ENCODE measurements at places on chromosomes 6 and 20. TPM values are rescaled to one million over a fixed set of nuclear protein-coding genes. Genes with fewer than 3 reads are reported as not detected.

GRCh38 chr20:34558320-34559218 is at the start of gene MAP1LC3A:
TSS of gene MAP1LC3A (plus strand) at chr20:34558718. CDS start at chr20:34558869, 151 bp downstream.
- peak; percentile 93 for DNase-seq

DNA sequence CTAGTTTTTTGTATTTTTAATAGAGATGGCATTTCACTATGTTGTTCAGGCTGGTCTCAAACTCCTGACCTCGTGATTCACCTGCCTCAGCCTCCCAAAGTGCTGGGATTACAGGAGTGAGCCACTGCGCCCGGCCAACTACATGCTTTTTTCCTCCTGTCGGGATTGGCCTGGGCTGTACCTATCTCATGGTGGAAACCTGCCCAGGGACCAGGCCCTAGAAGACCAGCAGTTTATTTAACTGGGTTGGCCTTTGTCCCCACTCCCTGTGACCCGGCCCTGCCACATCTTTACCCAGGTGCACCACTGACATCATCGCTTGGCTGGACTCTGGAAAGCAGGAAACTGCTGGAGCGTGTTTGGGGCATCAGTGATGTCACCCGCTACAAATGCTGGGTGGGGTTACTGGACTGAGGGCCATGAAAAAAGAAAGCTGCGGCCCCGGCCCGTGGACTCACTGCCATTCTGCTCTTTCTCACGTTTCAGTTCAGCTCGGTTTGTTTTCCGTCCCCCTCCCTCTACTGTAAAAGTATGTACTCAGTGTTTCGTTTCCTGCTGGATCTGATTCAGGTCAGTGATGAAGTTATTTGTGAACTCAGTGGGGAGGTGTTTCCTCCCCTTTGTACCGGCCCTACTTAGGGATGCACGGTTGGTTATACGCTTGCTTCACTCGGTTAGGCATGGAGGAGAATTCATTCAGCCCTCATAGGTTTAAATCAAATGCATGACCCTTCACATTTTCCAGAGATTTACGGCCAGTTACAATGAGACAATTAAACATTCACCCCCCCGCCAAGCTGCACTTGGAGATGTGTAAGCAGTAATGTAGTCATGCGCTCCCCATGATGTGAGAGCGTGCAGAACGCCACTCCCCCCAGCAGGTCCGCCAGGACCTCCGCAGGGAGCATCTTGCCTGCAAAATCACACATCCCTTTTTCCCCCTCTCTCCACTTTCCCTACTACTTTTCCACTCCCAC is 179.3 kb downstream of the MTHFD1L start:
- DNase-seq, result peak; percentile 97

DNA sequence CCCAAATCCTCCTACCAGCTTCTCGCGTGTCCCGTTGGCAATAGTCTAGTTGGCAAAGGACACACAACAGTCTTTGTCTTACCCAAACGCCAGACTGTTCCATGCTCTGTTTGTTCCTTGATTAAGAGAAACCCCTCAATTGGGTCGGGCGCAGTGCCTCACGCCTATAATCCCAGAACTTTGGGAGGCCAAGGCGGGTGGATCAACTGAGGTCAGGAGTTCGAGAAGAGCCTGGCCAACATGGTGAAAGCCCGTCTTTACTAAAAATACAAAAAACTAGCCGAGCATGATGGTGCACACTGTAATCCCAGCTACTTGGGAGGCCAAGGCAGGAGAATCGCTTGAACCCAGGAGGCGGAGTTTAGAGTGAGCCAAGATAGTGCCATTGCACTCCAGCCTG is 153.7 kb downstream of the GRM4 start:
- no peak for DNase-seq

DNA sequence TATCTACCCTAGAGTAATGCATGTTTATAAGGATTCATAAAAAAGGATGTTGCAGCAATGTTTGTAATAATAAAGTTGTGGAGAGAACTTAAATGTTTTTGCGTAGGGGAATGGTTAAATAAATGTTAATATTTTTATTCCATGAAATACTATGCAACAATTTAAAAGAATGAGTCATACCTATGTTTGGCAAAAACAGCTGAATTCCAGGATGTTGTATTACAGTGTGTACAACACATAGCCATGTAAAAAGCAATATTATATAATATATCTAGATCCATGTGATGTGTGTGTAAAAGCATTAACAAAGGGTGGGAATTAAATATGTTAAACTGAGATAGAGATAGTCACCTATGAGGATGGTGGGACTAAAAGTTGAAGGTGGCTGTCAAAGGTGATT is 21.1 kb upstream of the PKIB start:
- no peak for DNase-seq

GRCh38 chr6:20213271-20213798 is 1.1 kb upstream of the MBOAT1 start:
- no peak for DNase-seq

GRCh38 chr6:168728056-168728455 is 287.1 kb downstream of the SMOC2 start:
- DNase-seq, result no peak

GRCh38 chr6:37938909-37939308 is 119.4 kb downstream of the ZFAND3 start:
- no peak for DNase-seq

- DNase-seq, result no peak
These were observed 379.0 kb downstream of the PHF3 start for GRCh38 chr6:64014595-64014994.

- DNase-seq, result no peak
These were observed 37.8 kb downstream of the MARCKS start for GRCh38 chr6:113894712-113895674.

GRCh38 chr6:147117580-147117979 is 86.6 kb upstream of the STXBP5 start:
- DNase-seq, result no peak

DNA sequence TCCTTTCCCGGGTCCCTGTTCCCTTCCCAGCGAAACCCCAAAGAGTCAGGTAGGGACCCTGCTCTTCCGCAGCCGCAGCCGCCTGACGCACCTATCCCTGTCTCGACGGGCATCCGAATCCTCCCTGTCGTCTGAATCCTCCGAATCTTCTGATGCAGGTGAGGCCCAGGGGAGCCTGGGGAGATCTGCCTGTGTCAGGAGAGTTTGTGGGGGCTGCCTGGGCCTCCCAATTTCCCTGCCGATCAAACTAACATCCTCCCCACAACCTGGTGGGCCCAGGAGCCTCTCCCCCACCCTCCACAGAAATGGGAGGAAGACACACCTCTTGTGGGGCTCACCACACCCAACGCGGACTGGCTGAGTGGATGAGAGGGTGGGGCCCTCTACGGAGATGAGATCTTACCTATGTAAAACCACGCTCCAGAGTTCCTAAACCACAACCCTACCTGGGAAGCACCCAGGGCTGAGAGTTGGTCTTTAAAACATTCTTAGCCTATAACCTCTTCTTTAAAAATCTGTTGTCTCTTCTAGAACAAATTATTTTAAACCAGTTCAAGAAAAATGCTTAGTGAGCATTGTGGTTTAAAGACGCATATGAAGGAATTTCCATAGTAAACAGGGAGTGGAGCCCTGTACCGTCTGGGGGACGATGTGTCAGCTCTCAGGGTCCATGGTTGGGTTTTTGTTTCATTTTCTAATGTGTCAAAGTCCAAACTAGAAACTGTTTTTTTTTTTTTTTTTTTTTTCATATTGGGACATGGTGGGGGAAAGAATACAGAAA is 1.7 kb downstream of the CDC25B start:
- DNase-seq, result no peak

DNA sequence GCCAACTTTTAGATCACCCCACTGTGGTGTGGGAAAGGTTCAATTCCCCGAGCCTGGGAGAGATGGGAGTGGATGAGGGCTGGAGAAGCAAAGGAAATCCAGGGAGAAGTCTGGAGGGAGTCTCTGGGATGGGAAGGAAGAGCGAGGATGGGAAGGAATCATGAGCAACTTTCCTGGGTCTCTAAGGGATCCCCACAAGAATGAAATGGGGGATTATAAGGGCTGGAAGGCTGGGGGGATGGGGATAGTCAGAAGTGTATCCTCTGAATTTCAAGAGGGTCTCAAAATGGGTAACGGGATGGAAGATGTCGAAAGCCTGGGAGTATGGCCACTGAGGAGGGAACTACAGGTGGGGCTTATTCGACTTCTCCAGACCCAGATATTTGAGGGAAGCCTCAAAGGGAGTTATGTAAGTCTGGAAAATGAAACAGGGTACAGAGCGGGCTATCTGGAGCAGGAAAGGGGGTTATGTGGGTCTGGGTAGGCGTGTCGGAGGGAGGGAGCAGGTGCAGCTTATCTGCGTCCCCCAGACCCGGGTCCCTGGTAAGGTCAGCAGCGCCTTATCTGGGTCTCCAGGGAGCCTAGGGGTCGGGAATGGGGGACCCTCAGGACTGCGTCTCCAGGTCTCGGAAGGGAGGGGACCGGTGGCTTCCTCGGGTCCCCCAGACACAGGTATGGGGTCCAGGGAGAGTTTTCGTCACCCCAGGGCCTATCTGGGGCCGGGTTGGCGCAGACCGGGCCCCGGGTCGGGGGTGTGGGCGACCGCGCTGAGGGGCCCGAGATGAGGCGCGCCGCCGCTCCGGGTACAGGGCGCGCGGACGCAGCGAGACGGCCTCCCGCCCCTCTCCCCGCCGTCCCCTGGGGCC is 550 bp downstream of the PLAGL2 start:
- DNase-seq, result no peak

DNA sequence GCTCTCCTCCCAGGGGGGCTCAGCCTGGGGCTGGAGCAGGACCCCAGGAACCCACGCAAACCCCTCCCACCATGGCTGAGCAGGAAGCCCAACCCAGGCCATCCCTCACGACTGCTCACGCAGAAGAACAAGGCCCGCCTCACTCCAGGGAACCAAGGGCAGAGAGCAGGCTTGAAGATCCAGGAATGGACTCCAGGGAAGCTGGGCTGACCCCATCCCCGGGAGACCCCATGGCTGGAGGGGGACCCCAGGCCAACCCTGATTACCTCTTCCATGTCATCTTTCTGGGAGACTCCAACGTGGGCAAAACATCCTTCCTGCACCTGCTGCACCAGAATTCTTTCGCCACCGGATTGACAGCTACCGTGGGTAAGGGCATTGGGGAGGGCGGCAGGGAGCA is 24.7 kb downstream of the RAB44 start:
- DNase-seq, result no peak

DNA sequence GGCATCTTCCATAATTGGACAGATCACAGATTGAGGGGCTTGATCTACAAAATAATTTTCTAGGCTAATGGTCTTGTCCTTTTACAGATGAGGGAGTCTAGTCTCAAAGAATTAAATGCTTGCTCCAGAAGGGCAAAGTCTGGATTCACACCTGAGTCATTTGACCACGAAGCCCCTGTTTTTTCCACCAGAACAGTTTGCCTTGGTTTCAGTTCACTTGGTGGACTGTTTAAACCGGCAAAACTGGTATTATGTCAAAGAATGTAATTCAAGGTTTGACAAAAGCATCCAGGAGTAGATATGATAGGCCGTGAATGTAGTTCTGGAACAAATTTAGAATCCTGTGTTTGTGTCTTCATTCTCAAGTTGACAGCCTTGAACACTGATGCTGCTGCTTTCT is 3.3 kb downstream of the MYO6 start:
- peak; percentile 24 for DNase-seq

DNA sequence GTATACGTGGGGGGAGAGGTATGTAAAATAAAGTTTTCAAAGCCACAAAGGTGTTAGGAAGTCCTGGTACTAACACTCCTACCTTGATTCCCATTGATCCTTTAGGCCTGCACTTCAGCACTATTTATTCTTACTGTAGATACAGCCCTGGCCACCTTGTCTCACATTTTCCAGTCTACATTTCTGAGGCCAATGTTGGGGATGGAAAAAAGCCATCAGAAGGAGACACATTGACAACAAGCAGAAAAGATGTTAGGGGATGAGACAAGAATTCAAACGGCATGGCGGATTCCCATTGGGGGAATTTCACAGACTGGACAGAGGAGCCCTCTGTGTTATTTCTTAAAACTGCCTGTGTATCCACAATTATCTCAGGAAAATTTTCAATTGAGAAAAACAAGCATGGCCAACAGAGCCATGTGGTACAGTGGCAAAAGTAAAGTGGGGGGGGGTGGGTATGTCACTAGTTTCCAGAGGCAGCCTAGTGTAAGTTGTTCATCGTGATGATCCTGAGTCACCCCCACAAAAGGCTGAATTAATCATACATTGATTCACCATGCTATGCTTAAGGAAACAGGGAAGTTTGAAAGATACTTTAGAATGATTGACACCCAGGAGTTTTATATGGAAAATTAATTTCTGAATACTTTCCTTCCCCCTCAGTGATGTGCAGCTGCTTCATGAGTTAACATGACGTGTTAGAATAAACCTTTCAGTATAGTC is 40.5 kb downstream of the RREB1 start:
- no peak for DNase-seq

The BTNL2 gene
- polyA plus RNA-seq, result not detected

The SDC4 gene
- polyA plus RNA-seq, result 23.1 TPM

The SRMS gene
- not detected for polyA plus RNA-seq

The SLC22A7 gene
- not detected for polyA plus RNA-seq

The SNX21 gene
- 14.8 TPM for polyA plus RNA-seq

The ENPP3 gene
- not detected for polyA plus RNA-seq

The EPB41L1 gene
- 18.9 TPM for polyA plus RNA-seq

The BANF2 gene
- not detected for polyA plus RNA-seq
